ENCODE measurements at places on chromosomes 12 and 14.

DNA sequence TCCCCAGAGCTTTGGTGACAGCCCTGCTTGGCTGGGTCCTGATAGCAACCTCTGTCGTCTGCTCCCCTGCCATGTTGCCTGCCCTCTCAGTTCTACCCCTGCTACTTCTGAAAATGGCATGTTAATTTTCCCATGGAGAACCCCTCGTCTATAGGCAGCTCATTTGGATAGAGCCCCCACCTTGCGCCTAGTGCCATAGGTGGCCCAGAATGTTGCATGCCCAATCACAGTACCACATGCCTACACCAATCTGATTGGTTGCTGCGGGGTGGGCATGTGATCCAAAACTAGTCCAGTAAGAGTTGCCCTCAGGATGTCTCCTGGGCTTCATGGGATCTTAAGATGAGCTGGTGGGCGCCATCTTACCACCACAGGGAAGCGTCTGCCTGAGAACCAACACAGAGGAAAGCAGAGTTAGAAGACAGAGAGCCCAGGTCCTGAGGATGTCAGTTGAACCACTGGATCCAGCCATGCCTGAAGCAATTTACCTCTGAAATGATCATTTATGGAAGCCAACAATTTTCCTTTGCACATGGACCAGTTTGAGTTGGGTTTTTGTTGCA lies 85.7 kb downstream of the PAPOLA start:
- DNase-seq = no peak

DNA sequence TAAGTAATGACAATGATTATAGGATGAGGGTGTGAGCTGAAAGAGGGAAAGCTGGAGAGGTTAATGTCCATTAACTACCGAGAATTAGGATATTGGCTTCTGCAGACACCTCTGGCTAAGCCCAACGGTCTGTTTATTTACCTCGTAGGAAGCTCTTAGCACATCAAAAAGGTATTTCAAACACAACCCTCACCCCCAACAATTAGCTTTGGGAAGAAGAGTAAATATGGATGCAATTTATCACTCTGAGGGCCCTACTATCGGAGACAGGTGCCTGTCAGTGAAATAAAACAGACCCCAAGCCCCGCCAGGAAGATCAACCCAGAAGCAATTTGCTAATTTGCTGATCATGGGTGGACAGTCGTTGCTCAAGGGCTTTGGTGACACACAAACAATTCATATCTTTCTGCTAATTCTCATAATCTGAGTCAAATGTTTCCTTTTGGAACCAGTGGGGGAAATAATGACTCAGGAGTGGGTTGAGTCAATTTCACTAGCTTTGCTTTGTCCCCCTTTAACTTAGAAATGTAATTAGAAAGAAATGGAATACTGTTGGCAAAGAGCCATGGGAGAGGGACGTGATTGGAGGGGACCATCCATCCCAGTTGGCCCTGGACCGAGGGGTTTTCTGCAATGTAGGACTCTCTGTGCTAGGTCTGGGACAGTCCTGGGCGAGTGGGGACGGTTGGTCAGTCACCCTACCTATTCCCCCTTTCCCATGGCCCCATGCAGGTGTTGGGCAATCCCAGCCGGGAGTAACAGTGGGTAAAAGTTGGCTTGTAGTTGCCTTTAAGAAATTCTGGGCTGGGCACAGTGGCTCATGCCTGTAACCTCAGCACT lies 99.1 kb upstream of the MED13L start:
- peak; percentile 87 for DNase-seq

- peak; percentile 87 for DNase-seq
Observed at GRCh38 chr12:95318071-95318545, 100.5 kb downstream of the VEZT start.

DNA sequence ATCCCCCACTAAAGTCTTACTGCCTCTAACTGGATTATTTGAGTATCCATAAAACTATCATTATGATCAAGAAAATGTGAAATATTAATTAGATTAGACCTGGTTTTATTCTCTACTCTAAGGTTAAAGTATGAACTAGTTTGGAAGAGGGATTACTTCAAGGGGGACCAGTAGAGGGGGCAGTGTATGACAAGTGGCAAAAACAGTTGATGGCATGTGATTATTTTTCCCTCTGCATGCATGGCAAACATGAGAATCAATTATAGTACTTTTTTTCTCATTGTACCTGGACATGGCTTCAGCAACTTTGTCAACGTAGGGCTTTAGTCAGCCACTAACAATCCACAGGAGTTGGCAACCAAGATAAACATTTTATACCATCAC lies 145.0 kb upstream of the SLC38A2 start:
- no peak for DNase-seq

DNA sequence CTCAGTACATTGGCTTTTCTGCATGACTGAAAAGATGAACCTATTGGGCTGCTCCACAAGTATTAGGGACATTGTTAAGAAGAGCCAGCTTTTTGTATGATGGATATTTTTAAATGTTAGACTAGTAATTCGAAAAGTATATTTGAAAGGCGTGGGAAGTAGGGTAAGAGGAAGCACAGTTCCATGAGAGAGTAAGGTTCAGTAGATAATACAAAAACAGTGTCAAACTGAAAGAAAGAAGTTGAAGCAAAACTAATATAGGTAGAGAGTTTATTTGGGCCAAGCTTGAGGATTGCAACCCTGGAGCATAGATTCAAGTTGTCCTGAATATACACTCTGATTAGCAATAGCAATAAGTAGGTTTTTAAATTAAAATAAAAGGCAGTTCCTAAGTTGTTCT lies 193.9 kb downstream of the RASSF9 start:
- no peak for DNase-seq

DNA sequence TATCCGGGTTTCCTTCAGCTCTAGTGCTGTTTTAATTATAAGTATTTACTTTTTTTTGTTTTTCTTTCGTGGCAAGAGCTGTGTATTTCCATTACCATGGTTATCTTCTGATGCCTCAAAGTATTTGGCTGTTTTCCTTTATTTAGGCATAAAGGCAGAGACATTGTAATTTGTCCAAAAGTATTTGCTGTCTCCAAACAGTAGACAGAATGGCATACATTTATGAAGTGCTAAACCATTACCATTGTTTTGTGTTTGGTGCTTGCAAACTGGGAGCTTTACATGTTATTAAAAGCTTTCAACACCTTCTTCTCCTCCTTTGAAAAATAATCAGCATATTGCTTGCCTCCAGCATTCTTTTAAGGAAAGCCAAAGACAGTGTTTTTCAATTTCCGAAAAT lies 46.3 kb downstream of the FLRT2 start:
- DNase-seq = no peak

GRCh38 chr12:93380480-93381121 lies 2.9 kb downstream of the NUDT4 start:
- DNase-seq = peak; percentile 28

GRCh38 chr12:95351748-95352147 lies 122.2 kb upstream of the METAP2 start:
- no peak for DNase-seq

DNA sequence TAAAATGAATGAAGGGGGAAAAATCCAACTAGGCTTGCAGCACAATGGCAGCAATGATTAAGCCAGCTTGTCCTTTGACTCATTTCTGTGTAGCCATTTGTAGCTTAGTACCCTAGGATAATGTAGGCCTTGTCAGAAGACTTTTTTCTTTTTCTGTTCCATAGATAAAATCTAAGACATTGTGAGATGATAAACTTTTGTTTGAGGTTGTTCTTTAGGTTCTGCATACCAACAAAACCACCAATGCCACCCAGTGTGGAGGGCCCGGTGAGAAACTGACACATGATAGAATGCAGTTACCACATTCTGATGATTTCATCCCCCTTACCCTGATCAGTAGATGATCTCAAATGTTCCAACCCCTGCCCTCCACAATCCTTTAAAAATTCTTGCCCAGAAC lies 6.6 kb upstream of the KLRD1 start:
- no peak for DNase-seq

GRCh38 chr12:103958621-103959020 lies 7.1 kb upstream of the TDG start:
- no peak for DNase-seq

DNA sequence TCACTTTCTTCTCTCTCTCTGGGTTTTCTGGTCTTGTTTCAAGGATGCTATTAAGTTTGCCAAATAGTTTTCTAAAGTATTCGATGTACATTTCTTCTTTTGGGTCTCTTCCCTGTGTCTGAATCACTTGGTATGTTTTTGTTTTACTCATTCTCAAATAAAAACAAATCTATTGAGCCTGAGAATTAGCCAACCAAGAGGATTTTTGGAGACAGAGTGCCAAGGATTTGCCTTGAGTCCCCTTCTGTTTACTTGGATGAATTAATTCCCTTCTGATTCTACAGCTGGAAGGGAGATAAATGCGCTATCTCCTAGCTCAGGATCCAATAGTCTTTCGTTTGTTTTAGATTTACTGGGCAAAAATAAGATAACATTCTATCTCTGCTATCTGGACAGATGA lies 255.5 kb downstream of the SYT10 start:
- DNase-seq = no peak

DNA sequence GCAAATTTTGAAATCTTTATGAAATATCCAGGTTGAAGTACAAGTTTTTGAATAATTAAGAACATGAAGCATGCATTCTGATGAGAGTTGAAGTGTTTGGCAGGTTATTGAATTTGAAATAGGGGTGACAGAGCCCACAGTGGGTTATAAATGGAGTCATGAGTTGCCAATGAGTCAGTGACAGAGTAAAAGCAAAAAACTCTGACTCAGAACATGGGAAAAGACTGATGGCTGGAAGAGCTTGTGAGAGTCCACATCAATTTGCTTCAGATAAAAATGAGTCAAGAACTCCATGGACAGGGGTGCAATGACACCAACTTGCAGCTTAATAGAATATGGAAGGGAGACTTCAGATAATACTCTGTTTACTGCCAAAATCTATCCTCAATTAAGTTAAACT lies 105.3 kb downstream of the SLC6A15 start:
- DNase-seq = peak; percentile 78

DNA sequence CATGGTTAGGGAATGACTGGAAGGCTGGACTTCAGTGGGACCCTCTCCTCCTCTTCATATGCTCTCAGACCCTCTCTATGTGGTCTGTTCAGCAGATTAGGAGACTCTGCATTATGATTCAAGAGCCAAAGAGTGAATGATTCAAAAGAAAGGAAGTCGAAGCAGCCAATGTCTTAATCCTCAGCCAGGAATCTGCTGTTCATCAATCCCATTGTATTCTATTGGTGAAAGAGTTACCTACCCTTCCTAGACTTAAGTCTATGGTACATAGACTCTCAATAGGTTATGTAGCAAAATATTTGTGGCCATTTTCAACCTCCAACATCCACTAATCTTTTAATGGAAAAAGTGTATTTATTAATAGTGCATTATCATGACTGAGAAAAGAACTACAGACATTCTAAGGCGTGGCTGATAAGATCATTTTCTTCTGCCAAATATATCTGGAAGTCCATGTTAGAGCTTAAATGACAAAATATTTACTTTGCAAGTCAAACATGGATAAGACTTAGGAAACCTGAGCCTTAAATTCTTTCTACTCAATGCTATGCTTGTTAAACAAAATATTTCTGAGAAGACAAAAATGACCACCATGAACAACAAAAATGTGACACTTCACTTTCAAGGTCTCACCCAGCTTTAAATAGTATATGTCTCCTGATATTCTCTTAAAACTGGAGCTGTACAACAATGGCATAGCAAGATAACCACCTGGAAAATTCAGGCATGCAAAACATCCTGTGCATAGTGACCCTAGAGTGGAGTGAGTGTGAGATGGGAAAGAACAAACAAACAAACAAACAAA lies 1100.6 kb downstream of the GALC start:
- DNase-seq = peak; percentile 3

DNA sequence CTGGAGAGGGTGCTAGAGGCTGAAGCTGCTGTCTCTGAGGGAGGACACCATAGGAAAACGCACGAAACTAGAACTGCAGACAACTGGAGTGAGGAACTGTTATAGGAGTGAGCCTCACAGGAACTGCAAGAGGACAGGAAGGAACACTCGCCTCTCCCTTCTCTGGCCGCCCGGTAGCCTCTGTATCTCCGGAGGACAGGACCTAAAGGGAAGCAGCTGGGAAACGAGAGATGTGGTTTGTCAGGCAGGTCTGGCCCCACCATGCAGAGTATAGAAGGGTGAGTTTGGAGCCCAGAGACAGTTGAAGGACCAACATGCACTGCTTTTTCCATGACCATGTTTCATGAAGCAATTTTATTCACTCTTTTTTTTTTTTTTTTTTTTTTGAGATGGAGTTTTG lies 127.3 kb downstream of the EFCAB11 start:
- no peak for DNase-seq

All from fibroblast of skin of back (primary cell).